Stimulated activated CD8-positive, alpha-beta memory T cell treated with anti-CD3 and anti-CD28 coated beads, Interleukin-15, amount 100 ng/mL, for 1 hour (primary cell): ENCODE measurements at places on chromosomes 5 and 9.

- no peak for DNase-seq
Measured at GRCh38 chr5:31846934-31847333, 208.0 kb downstream of the PDZD2 start.

DNA sequence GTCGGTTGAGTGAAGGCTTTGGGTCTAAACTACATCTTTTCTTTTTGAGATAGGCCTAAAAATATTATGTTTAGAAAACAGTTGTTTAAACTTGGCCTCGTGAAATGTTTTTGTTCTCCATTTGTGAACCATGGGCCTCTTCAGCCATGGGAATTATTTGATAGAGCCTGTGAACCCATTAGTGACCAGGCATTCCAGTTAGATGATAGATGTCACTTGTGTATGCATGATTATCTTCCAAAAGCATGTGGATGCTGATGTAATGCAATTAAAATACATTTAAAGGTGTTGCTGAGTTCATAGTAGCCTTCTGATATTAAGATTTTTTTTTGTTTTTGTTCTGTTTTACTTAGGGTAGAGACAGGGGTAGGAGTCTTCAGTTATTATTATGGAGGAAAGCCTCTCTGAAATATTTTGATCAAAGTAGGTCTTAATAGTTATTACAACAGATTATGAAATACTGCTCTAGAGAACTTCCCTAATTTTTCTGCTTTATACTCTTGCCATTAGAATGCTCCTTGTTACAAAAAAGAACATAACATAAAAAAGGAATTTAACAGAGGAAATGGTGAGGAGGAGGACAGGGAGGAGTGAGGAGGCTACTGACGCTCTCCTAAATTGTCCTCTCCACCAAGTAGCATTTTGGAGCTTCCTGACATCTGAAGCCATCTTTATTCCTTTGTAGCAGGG lies 32.9 kb downstream of the CPEB4 start:
- no peak for DNase-seq

DNA sequence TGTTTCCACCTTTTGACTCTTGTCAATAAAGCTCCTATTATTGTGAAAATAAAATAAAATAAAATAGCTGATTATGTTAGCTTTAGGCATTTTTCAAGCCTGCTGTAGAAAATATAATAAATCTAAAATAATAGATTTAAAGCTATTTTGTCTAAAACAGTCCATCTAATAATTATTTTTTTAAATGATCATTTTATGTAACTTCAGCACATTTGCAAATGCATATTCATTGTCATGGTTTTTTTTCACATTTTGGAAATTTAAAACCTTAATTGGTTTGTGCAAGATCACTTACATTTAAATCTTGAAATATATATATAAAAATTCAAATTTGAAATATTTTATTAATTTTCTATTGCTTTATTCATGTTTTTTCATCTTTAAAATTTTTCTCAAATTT lies 159.8 kb downstream of the ADGRV1 start:
- no peak for DNase-seq

DNA sequence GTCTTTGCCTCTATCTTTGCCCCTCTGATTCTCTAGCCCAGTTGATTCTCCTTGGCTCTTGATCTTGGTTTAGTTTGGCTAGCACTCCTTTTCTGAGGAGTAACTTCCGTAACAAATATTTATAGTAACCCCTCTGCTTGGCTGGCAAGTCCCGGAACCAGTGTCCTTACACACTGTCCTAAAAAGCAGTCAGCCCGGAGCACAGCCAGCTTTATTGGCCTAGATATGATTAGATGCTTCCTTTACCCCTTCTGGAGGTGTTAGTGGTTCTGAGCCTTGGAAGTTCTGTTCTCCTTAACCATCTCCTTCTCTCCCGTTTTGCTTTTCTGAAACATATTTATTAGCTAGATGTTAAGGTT lies 17.0 kb upstream of the MSMP start:
- DNase-seq, result no peak

DNA sequence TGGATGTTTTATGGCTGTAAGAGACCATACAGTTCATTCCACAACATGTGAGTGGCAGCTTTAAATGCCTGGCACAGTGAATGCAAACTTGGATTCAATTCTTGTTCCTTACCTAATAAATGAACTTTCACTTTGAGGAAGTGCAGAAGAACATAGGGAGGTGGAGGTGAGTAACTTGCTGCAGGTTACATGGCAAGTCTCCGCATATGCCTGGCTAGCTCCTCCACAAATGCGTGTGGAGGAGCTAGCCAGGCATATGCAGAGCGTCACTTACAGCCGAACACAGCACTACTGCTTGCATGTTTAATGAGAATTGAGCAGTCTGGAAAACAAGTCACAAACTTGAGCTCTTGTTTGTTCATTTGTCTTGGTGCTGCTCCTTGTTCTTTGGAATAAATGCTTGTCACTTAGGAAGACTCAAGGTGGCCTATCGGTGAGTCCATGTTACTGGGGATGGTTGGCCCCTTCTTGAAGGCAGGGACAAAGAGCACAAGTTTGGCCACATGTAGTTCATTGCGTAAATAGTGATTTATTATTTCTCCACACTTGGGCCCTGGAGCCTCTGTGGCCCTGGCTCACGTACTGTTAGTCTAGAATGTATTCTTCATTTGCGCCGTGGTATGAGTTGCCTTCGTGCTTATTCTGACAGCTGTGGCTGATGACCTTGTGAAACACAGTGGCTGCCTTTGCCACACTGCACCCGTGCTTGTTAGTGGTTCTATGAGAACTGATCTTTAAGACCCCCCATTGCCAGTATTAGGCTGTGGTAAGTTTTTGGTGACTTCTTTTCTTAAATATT lies 3.1 kb downstream of the ISOC1 start:
- no peak for DNase-seq

DNA sequence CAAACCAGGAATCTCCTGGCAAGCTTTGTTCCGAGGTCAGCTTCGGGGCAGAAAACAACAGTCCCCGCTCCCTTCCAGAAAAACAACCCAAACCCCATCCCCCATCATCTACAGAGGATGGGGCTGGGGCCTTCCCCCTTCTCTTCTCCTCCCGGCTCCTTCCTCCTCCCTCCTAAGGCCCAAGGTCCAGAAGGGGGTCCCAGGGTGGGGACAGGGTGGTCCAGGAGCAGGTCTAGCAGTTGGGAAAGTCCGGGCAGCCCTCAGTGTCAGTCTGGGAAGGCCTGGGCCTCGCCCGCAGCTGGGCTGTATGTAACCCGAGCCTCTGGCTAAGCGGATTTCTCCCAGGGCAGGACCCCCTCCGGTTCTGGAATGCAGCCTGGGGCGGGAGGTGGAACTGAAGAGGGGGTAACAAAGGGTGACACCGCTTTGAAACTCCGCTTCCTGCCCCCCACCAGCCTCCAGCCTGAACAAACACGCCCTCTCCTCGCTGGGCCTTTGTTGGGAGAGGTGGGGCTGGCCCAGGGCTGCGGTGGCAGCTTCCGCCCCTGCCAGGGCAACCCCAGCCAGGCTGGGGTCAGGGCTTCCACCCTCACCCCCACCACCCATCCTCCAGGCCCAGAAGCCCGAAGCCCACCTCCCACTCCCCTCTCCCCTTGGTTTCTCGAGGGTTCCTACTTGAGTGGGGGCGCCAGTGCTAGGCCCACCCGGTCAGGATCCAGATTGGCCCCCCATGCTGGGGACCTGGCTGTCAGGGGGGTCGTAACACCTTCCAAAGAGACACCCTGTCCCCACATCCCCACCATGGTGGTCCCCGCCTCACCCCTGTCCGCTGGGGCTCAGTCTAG lies 63.5 kb downstream of the C9orf50 start:
- no peak for DNase-seq

GRCh38 chr5:74576941-74577456 lies 63.5 kb downstream of the ENC1 start:
- no peak for DNase-seq

DNA sequence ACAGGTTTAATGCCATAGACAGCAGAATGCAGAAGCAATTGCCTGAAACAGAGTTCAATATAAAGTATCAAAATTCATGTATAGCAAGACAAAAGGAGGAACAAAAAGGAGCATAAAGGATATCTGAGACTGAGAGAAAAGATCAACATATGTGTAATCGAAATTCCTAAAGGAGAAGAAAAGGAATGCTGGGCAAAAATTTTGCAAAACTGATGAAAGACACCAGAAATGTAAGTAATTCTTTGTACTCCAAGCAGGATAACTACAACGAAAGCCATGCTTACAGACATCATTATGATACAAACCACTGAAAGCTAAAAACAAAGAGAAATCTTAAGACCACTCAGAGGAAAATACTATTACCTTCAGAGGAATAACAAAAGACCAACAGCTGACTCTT lies 72.8 kb upstream of the MTAP start:
- DNase-seq, result no peak

DNA sequence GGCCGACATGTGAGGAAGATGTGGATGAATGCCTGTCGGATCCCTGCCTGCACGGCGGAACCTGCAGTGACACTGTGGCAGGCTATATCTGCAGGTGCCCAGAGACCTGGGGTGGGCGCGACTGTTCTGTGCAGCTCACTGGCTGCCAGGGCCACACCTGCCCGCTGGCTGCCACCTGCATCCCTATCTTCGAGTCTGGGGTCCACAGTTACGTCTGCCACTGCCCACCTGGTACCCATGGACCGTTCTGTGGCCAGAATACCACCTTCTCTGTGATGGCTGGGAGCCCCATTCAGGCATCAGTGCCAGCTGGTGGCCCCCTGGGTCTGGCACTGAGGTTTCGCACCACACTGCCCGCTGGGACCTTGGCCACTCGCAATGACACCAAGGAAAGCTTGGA lies 14.1 kb downstream of the CRB2 start:
- no peak for DNase-seq
